ENCODE measurements at places on chromosomes 4 and X.

DNA sequence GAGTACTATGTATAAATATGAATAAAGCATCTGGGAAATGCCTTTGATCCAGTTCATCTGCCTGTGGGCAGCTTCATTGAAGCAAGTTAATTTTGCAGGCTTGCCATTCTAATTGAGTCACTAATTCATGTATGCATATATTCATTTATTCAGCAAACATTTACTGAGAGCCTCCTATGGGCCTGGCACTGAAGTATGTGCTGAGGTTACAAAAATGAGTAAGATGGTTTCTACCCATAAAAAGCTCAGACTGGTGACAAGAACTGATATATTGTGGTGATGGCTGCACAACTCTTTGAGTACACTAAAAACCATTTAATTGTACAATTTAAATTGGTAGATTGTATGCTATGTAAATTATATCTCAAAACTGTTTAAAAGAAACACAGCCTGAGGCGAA is 1.1 kb upstream of the MRPL1 start:
- no peak for DNase-seq

DNA sequence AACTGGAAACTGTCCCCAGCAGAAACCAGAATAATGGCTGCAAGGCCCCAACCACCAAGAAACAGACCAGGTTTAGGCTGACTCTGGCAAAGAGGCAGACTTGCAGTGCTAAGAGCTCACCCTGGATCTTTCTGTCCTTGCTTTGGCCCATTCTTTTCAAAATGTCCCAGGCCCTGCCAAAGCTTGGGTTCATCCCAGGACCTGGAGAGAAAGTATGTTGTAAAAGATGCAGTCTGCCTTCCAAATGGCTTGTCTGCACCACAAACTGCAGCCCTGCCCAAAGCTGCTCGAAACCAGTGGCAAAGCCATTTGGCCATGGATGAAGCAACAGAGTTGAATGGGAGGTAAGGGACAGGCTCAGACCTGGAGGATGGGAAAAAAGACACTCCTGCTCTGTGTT is 38.0 kb upstream of the LNX1 start:
- DNase-seq: no peak

DNA sequence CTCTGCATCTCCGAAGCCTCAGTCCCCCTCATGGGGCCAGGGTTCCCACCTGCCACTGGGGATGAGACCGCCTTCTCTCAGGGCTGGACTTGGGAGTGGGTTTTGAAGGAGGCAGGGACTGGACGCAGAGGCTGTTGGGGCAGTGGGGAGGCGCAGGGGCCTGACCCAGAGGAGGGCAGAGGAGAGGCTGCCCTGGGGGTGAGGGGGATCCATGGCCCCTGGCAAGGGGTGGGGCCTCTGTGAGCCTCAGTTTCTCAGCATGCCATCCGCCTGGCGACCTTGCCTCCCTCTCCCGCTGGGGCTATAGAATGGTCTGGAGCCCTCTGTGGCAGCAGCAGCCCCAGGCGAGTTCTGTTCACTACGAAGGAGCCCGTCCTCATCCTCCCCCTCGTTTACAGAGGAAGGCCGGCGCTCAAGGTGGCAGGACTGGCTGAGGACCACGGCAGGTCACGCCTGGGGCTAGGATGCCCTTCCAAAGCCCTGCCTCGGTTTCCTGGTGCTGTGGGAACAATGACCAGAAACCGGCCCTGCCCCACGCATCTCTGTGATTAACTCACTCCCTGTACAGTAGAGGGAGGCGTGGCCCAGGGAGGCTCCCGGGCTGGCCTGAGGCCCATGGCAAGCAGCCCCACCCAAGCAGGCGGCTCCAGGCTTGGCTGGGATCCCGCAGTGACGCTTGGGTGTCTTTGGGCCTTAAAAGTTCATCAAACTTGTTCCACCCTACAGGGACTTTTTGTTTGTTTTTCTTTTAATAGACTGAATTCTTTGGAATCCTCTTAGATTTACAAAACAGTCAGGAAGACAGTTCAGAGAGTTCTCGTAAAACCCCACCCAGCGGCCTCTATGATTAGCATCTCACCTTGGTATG is 16.0 kb upstream of the SH3TC1 start:
- DNase-seq: no peak

DNA sequence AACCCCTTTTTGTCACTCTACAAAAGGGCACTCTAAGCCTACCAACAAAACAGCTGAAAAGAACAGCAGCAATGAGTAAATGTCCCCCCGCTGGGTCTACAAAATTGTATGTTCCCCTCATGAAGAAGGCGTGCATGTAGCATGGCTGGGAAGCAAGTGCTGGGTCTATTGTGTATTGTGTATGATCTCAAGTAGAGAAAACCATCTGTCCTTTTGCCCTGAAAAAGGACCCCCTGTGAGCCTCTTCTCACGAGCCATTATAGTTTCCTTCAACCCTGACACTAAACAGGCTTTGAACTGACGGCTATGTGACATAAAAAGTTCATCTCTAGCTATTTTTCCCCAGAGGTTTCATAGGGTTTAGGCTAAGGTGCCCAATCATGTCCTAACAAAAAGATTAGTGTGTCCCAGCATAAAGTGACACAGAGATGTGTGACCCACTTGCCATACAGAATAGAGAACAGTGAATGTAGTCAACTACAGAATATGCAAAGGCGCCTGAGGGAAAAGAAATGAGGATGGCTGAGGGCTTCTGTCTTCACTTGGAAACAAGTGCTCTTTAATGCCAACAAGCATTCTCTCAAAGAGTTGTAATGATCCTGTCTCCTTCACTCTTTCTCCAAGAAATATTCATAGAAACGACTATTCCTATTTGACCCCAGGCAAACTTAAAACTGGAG is 27.3 kb downstream of the COL25A1 start:
- DNase-seq: no peak

All from SK-N-DZ (cell line).